ENCODE measurements at places on chromosomes 12 and 14. TPM values are rescaled to one million over a fixed set of nuclear protein-coding genes. Genes with fewer than 3 reads are reported as not detected.

KRT79 gene
- polyA plus RNA-seq, result not detected

DNA sequence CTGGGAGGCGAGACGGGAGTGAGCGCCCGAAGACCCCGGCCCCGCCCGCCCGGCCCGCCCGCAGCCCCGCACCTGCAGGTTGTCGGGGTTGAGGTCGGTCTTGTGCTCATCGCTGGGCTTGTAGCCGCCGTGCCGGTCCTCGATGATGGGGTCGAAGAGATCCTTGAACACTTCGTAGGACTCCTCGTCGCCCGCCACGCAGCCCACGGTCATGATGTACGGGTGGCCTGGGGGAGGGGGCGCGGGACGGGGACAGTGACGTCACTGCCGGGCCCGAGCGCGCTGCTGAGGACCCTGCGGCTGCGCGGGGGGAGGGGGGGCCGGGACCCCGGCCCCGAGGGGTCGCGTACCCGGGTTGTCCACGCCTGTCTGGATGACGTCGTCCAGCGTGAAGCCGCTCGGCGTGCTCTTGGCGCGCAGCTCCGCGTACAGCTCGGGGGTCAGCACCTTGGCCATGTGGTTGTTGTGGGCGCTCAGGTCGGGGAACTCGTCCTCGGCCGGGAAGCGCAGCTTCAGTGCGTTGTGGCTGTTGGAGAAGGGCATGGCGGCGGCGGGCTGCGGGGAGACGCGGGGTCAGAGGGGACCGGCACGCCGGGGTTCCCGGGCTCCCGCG, 573 bp downstream of the CKB start:
- DNase-seq, result no peak

GRCh38 chr14:78701246-78701645, 531.1 kb downstream of the NRXN3 start:
- no peak for DNase-seq

- no peak for DNase-seq
These were observed 286.0 kb downstream of the ZFP36L1 start for GRCh38 chr14:68506645-68507419.
